ENCODE measurements at places on chromosomes 16 and 17.

DNA sequence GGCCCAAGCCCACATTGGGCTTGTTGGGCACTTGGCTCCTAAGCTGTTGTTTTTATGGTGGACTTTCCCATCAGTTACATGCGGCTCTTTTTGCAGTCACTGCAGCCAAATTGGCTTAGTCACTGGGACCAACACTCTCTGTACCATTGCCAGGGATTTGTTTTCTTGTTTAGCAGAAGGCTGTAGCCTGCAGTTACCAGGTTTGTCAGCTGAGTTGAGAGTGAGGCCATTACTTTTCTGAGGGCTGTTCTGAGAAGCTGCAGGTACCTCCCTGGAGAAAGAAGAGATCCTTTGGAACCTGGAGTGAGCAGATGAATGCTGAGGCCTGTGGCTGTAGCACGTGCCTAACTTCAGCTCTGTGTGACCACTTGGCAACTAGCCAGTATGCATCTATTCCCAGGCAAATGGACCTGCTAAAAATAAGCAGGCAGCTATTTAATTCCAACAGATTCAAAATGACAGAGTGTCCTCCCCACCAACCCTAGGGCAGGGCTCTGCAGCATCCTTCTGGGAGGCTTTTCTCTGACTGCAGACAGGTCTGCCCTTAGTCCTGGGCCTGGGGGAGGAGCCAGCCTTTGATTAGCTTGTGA lies 12.9 kb downstream of the AKAP1 start:
- peak; percentile 82 for DNase-seq

- DNase-seq = no peak
Measured at GRCh38 chr16:53465606-53466280, 31.5 kb downstream of the RBL2 start.

DNA sequence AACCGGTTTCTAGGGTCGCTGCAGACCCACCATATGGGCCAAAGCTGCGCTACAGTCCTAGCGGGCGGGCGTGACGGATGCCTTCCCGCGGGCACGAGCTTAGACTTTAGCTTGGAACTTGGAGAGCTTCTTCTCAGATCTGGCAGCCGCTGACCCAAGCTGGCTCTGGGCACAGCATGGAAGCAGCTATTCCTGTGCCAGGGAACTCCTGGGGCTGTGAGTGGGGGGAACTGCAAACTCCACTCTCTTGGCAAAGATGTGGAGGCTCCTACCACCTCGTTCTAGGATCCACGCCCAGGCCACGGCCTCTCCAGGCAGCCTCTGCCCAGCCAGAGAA lies 8.8 kb downstream of the FAAP100 start:
- no peak for DNase-seq

GRCh38 chr16:85123891-85124635 lies 11.8 kb upstream of the CIBAR2 start:
- DNase-seq = peak; percentile 82

DNA sequence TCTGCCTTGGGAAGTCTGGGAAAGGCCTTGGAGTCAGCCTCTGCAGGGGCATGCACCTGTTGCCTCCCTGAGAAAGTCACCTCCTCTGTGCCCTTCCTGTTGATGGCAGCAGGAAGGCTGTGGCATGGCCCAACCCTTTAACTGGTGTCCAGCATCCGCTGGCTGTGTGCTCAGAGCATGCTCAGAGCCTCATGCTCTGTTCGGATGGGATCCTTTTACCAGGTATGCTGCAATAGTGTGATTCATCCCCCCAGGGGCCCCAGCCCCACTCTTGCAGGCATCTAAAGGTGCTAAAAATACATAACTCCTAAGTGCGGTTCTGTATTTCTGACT lies 24.9 kb downstream of the KLHL36 start:
- DNase-seq = no peak

GRCh38 chr16:23406024-23406423 lies 47.0 kb downstream of the COG7 start:
- no peak for DNase-seq

DNA sequence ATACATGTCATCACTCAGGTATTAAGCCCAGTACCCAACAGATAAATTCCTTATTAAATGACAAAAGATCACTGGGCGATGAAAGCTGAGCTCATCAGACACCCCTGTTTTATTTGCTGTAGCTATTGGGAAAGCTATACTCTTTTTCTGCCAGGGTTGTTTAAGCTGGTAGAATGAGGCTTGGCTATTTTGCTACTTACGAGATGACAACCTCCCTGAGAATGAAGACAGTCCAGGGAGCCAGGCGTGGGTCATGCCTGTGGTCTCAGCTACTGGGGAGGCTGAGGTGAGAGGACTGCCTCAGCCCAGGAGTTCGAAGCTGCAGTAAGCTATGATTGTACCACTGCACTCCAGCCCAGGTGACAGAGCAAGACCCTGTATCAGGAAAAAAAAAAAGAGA lies 4.3 kb upstream of the SH2B1 start:
- no peak for DNase-seq

DNA sequence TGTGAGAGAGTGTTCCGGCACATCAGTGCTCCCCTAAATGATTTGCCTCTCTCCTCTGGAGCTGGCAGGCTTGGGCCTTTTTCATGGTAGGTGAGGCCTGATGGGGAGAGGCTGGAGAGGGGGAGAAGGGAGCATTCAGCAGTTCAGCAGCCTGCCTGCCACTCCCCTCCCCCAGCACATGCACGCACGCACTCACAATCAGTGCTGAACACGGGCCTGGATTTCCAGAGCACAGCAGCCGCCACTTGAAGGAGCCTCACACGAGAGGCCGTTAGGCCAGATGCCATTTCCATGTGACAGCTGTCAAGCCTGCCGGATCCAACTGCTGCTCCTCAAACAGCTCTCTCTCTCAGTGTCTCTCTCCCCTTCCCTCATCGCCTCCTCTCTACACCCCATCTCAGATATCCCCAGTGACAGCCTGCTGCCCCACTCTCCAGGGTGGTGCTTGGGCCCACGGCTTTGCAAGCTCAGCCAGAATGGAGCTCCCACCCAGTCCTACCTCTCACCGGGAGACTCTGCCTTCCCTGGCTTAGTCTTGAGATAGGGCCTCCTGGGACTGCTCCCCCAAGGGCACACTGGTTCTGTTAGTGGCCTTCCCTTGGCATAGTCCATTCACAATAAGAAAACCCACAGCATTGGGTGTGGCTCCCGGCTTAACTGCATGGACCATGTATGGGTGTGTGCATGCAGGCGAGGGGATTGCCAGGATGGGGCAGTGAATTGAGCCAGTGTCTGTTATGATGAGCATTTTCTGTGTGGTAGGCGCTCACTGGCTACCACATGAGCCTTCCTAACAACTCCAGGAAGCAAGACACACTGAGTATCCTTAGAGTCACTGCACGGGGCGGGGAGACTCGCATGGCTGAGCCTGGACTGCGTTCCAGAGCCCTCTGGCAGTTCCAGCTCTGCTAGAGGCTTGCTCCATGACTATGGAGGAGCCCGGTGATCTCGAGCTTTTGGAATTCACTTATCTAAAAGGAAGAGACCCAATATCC lies 226.2 kb downstream of the CCDC182 start:
- DNase-seq = peak; percentile 78

DNA sequence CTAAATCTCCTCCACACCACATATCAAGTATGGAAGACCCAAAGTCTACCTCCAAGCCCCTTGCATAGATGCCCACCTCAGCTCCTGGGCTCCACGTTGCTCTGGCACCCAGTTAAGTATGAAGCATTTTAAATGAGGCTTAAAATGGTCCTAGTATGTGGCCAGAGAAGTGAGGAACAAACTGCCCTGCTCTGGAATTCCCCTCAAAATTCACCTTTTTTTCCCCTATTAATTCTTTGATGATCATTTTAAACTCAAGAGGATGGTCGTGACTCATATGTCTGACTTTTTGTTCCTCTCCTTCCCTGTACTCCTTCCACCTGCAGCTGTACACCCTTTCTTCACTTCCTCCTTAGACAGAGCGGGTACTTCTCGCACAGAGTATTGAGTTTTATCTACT lies 234.5 kb upstream of the MYOCD start:
- no peak for DNase-seq

DNA sequence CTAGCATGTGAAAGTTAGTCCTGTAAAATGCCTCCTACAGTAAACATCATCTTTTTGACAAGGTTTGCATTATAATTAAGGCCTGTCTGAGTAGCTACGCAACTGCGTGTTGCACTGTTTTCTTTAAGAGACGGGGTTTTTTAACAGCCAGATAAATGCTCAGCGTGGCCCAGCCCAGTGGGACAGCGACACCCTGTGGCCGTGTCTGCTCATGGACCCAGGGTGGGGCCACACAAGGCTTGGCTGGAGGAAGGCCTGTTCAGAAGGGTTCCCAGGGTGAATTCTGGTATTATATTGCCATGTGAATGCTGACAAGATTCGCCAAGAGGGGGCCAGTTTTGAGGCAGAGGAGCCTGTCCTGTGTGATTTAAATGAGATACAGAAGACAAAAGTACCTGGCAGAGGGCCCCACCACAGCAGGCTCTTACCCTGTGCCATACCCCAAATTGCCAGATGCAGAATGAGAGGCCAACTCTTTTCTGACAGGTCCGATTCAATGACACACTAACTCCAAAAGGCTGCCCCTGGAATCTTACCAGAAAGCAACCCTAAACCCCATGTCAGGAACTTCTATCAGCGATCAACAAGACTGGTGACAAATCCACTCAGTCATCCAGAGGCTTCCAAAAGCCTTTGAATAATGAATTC lies 65.9 kb upstream of the IRX6 start:
- DNase-seq = peak; percentile 33

DNA sequence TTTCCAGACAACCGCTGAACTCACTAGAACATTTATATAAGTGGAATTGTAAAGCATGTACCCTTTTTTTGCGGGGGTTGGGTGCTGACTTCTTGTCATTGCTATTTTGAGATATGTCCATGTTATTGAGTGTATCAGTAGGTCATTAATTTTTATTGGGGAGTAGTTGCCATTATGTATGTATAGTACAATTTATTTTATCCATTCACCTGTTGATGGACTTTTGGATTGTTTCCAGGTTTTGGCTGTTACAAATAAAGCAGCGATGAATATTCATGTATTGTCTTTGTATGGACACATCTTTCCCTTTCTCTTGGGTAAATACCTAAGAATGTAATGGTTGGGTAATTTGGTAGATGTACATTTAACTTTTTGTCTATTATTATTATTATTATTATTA lies 12.7 kb downstream of the NFATC3 start:
- DNase-seq = no peak

- no peak for DNase-seq
Measured at GRCh38 chr16:69520800-69521602, 44.8 kb upstream of the NFAT5 start.

DNA sequence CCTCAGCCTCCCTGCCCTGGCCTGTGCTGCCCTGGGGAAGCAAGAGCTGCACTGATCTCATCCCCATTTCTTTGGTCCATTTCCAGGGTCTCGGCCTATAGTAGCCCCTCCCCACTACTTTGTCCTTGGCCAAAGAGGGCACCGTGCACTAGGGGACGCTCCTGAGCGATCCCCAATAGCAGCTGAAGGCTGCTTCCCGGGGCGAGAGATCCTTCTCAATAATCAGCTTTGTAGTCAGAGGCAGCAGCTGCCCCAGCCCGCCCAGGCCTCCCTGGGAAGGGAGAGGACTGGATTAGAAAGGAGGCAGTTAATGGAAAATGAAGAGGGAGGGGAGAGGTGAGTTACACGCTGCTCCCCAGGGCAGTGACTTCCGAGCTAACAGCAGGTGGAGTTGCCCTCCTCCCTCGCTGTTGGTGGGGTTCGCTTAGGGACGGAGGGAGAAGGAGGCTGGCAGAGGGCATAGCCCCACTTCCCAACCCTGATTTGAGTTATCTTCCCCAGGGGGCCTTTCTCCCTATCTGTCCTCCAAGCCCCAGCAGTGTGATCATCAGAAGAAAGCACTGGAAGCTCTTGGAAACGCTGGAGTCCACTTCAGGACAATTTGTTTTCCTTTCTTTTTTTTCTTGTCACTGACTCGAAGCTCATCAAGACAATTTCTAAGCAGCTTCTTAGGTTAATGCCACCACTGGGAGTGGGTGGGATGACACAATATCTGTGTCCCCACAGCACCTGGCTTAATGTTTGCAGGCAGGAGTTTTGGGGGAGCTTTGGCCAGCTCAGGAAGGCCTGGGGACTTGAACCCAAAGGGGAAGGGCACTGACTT lies 2.6 kb downstream of the MXRA7 start:
- peak; percentile 82 for DNase-seq

GRCh38 chr17:57032343-57032742 lies 52.7 kb upstream of the AKAP1 start:
- no peak for DNase-seq

- DNase-seq = peak; percentile 82
Measured at GRCh38 chr16:66247516-66248481, 118.7 kb upstream of the CDH5 start.

GRCh38 chr16:6570530-6570929 lies 762.1 kb upstream of the RBFOX1 start:
- DNase-seq = no peak

- no peak for DNase-seq
Measured at GRCh38 chr16:77680496-77680895, 41.8 kb upstream of the NUDT7 start.

GRCh38 chr17:7060165-7060891 lies 16.4 kb upstream of the SLC16A11 start:
- no peak for DNase-seq

DNA sequence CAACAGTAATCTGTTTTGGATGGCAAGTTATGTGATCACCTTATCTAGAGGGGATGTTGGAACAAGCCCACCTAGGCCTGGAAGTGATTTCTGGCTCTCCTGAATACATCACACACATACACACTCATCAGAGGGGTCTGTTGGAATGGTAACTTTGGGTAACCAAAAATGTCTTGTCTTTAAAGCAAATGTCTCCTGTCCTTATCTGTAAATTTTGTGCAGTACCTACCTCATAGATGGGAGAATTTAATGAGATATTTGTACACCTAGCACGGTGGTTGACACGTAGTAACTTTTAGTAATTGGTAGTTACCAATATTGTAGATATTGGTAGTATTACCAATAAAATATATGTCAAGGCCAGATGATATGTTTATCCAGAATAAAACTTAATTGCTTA lies 24.7 kb downstream of the HAPSTR1 start:
- no peak for DNase-seq

- no peak for DNase-seq
Measured at GRCh38 chr17:28725660-28726225, 290 bp downstream of the TLCD1 start.

DNA sequence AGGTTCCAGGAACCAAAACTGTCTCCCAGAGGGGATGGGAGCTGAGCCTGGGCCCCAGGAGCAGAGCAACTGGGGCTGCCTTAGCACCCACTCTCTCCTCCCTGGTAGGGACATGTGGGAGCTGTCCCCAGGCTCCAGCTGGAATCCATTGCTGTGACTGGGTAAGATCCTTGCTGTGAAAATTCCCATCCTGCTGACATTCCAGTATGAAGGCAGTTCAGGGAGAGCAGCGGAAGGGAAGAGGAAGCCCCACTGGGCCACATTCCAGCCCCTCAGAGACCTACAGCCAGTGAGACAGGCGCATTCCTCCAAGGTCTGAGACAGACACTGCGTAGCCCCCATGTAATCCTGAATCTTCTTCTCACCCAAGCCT lies 24.2 kb downstream of the MYO18A start:
- no peak for DNase-seq

GRCh38 chr17:82900741-82901140 lies 60.9 kb upstream of the ZNF750 start:
- peak; percentile 79 for DNase-seq

- DNase-seq = no peak
Measured at GRCh38 chr16:78656887-78657286, 557.4 kb downstream of the WWOX start.
